ENCODE measurements at places on chromosomes 12 and 14.

DNA sequence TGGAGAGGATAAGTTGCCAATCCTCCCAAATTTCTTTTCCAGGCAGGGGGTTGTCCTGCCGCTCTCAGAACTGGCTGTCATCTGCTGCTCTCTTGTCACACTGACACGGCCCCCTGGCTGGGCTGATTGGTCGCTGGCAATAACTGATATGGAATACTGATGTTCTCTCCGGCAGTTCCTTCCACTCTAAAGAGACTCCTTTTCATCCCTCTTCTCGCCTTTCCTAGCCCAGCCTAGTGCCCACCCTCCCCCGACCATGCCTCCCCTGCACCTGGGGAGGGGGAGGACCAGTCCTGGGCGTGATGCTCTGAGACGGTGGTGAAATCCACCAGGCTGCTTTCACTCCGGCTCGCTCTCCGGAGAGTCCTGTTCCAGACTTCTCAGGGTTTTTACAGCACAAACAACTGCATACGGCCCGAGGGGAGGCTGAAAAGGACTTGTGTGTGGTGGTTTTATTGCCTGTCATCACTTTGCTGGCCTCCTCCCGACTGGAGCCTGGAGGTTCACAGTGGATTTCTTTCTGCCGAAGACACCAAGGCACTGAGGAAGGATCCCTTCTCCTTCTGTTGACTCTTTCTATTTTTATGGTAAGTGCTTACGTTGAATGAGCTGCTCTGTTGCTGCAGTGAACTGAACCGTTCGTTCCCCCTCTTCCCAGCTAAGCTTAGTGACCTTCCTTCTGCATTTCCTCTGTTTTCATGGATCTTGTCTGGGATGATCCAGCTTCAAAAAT lies at the start of gene ANO4:
ANO4 (plus strand) TSS at position 336 of the 733 bp plus-strand sequence. CDS start 107,010 bp downstream, outside the sequence.
- DNase-seq = no peak

DNA sequence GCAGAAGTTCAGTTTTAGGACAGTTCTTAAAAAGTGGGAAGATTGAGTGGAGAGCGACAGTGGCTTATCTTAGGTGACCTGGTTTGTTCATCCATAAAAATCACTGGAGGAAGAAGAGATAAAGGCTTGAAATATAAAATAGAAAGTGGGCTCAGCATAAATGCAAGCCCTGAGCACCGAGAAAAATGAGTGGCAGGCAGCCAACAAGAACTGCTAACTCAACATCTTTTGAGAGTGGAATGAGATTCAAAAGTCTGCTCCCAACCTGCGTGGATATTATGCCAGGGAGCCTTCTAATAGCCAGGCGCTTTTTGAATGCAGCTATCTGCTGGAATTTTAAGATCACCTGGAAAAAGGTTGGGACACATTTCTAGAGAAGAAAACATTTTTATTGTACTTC lies 666.5 kb downstream of the FLRT2 start:
- DNase-seq = no peak

DNA sequence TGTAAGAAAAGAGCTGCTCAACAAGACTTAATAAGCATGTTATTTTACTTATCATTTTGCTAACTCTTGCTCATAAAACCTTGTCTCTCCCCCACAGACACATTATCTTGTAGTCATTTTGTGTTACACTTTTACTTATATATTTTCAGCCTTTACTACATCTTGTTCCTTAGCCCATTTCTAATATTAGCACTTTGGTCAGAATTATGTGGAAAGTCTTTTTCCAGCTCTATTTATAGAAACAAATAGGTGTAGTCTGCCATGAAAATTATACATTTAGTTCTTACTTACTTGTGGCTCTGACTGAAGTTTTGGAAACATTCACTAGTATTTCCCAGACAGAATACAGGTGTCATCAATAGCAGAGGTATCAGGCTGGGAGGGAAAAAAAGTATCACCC lies 76.1 kb downstream of the TMEM116 start:
- no peak for DNase-seq

- no peak for DNase-seq
Observed at GRCh38 chr12:102756530-102756929, 160.5 kb downstream of the PAH start.

GRCh38 chr12:65372574-65372973 lies 94.1 kb downstream of the MSRB3 start:
- DNase-seq = no peak
